Spinal cord (tissue), 10 donors: ENCODE measurements at places on chromosomes 7 and 10. TPM values are rescaled to one million over a fixed set of nuclear protein-coding genes. Genes with fewer than 3 reads are reported as not detected.

TRIL gene
- total RNA-seq, result 17.4 TPM

FAM13C gene
- total RNA-seq, result 47.2 TPM

LMOD2 gene
- total RNA-seq, result not detected

DNA sequence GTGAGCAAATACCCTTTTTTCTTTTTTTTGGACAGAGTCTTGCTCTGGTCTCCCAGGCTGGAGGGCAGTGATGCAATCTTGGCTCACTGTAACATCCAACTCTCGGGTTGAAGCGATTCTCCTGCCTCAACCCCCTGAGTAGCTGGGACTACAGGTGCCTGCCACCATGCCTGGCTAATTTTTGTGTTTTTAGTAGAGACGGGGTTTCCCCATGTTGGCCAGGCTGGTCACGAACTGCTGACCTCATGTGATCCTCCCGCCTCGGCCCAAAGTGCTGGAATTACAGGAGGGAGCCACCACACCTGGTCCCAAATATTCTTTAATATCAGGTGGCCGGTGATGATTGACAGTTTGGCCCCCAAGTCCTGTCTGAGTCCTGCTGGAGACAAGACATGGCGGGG lies 6.6 kb downstream of the LAT2 start:
- H3K36me3 ChIP-seq, result peaks cover 3% of the 10 kb centered on the region
- H3K4me3 ChIP-seq, result no peak overlapping the region
- no peak for DNase-seq
- no peak overlapping the region for H3K27ac ChIP-seq
- no peaks in the 10 kb centered on the region for H3K27me3 ChIP-seq
- H3K4me1 ChIP-seq, result no peaks in the 10 kb centered on the region

DNA sequence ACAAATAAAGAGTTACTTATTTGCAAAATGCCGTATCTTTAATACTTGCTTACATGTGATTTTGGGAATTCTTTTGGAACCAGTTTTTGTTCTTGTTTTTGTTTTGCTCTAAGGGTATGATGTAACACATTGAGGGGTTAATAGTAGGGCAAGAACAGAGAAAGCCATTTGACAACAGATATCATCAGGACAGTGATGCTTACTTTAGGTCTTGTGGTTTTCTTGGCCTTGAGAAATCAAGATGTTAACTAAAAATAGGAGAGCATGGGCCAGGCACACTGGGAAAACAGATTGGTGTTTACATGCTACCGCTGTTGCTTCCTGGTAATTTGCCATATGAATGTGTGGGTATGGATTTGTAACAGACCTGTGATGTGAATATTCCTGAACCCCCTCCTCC lies 3.7 kb downstream of the SAMD8 start:
- peaks cover 8% of the 10 kb centered on the region for H3K4me1 ChIP-seq
- H3K27me3 ChIP-seq, result no peaks in the 10 kb centered on the region

- H3K4me1 ChIP-seq, result no peaks in the 10 kb centered on the region
- H3K4me3 ChIP-seq, result no peak overlapping the region
- no peak overlapping the region for H3K27ac ChIP-seq
- H3K27me3 ChIP-seq, result no peaks in the 10 kb centered on the region
- DNase-seq, result no peak
Observed at GRCh38 chr7:132906193-132906835, 175.6 kb downstream of the CHCHD3 start.

DNA sequence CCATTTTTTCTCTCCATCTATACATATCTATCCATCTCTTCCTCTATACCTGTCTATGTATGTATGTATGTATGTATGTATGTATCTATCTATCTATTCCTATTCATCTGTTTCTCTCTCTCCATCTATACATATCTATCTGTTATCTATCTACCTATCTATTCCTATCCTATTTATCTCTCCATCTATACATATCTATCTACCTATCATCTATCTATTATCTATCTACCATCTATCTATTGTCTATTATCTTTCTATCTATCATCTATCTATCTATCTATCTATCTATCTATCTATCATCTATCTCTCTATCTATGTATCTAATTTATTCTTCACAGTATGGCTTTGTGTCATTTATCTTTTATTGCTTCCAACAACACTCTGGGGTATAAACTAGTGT lies 1124.4 kb downstream of the TYW1 start:
- H3K36me3 ChIP-seq, result no peaks in the 10 kb centered on the region
- H3K4me1 ChIP-seq, result no peaks in the 10 kb centered on the region
- no peaks in the 10 kb centered on the region for H3K27me3 ChIP-seq
- H3K27ac ChIP-seq, result no peak overlapping the region
- no peak overlapping the region for H3K4me3 ChIP-seq

DNA sequence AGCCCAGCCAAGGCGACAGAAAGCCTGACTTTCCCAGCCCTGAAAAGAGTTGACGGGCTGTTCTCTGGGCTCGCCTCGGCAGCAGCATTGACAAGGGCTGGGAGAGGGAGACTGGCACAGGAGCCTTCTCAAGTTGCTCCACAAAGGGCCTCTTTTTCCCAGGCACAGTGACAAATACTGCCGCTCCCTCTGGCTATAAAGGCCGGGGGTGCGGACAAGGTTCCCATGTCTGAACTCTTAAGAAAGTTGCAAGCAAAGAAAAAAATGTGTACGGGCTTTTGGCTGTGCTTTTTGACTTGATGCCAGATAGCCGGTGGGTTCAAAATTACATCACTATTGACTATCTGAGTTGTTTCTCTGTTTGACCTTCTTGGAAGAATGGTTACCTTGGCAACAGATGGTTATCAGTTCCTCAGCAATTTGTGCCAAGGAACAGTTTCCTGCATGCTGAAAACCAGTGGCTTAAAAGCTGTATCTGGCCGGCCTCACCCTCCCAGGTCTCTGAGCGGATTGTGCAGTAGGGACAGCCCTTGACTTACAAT lies 115.9 kb upstream of the EEPD1 start:
- H3K4me3 ChIP-seq, result no peak overlapping the region
- no peaks in the 10 kb centered on the region for H3K36me3 ChIP-seq
- H3K27ac ChIP-seq, result peak overlapping the region; percentile 91
- peaks cover 48% of the 10 kb centered on the region for H3K4me1 ChIP-seq

GRCh38 chr10:91287276-91287675 lies 66.8 kb downstream of the PCGF5 start:
- H3K4me3 ChIP-seq, result no peak overlapping the region
- no peaks in the 10 kb centered on the region for H3K36me3 ChIP-seq
- no peak for DNase-seq
- H3K27ac ChIP-seq, result no peak overlapping the region
- no peaks in the 10 kb centered on the region for H3K4me1 ChIP-seq
